HepG2 (cell line): ENCODE measurements at places on chromosomes 1 and 21. TPM values are rescaled to one million over a fixed set of nuclear protein-coding genes. Genes with fewer than 3 reads are reported as not detected.

GNAT2 gene
- total RNA-seq: 0.20 and 0.24 TPM in 2 replicates

DNA sequence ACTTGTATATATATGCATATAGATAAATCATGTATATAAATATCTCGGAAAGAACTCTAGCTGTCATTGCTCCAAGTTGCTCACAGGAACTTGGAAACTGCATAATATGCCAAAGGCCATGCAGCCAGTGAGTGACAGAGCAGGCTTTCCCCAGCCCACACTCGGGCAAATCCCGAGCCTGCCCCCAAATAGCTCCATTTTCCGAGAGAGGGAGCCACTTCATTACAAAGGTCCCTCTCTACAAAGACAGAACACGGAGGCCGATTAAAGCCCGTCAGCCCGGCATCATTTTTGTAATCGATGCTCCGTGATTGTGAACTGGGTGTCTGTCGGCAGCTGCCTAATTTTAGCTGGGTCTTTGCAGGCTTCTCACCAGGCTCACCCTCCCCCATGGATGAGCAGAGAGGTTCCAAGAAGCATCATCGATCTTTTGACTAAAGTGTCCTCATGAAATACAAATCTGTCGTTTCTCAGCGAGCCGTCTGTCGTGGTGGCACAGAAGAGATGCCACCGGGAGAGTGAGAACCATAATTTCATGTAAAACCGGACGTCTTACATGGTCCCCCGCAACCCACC lies 663.9 kb downstream of the PTPRU start:
- no peak for DNase-seq
- H3K4me3 ChIP-seq: no peak overlapping the region
- H3K27me3 ChIP-seq: no peaks in the 10 kb centered on the region; the same call in 1 of the 2 replicates
- no peaks in the 10 kb centered on the region for H3K4me1 ChIP-seq

TRIM45 gene
- 1.5 and 1.9 TPM in 2 replicates for total RNA-seq

DNA sequence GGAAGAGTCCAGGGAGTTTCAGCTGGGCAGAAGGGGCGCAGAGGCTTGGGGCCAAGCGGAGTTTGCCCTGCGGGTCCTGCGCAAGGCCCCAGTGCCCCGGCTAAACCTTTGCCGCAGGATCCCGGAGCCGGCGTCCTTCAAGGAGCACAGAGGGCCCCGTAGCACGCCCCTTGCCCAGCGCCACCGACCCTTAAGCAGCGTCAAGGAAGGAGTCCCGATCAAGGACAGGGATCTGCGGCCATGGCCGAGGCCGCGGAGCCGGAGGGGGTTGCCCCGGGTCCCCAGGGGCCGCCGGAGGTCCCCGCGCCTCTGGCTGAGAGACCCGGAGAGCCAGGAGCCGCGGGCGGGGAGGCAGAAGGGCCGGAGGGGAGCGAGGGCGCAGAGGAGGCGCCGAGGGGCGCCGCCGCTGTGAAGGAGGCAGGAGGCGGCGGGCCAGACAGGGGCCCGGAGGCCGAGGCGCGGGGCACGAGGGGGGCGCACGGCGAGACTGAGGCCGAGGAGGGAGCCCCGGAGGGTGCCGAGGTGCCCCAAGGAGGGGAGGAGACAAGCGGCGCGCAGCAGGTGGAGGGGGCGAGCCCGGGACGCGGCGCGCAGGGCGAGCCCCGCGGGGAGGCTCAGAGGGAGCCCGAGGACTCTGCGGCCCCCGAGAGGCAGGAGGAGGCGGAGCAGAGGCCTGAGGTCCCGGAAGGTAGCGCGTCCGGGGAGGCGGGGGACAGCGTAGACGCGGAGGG lies 520 bp downstream of the CLIC6 start:
- peaks cover 56% of the 10 kb centered on the region for H3K27me3 ChIP-seq
- no peaks in the 10 kb centered on the region for H3K36me3 ChIP-seq
- H3K4me3 ChIP-seq: peak overlapping the region; percentile 38
- no peak overlapping the region for H3K27ac ChIP-seq

DNA sequence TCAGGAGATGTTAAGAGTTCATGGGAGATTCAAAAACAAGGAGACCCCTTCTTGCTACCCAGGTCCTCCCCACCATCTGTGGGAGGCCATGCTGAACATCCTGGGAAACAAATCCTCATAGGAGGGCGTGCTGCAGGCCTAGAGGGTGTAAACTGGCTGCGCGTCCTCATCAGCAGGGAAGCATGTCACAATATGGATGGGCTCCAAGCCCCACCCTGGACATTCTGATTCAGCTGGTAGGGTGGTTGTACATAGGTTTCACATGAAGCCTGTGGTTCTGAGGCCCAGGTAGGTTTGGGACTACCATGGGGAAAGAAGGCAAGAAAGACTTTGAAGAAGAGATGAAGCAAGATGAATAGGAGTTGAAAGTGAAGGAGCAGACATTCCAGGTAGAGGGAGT lies 44.6 kb upstream of the IFNLR1 start:
- no peaks in the 10 kb centered on the region for H3K4me1 ChIP-seq
- no peak for DNase-seq
- H3K36me3 ChIP-seq: no peaks in the 10 kb centered on the region
- H3K27ac ChIP-seq: no peak overlapping the region

- H3K4me3 ChIP-seq: no peak overlapping the region
- H3K27me3 ChIP-seq: peaks cover 6% of the 10 kb centered on the region; the same call in 2 of the 3 replicates
- H3K4me1 ChIP-seq: peaks cover 28% of the 10 kb centered on the region
These were observed 255.7 kb upstream of the JUN start for GRCh38 chr1:59039551-59039950.

DNA sequence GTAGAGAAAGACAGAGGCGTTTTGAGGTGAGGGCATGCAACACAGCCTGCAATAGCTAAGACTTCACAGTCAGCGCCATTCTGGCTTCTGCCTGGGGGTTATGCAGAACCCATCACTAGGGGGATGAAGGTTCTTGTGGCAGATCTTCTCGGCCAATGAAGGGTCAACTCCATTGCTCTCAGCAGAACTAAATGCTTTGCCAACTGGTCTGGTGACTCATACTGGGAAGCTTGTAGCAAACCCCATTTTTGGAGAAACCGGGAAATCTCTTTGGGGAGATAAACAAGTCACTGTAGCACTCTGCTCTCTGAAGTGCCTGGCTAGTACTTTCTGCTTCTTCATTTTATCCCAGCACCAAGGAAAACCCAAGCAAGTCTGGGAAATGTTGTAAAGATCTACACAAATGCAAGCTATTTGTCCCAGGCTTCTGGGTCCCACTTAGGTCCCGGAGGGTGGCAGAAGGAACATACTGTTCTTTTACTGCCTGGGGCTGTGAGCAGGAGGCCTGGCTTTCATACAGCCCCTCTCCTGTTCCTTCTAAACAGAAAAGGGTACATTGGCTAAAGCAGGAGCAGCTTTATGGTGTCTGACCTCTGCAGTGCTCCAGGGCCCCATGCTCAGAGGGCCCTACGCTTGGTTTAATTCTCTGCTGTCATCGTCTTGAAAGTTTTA lies 28.8 kb downstream of the SHISA4 start:
- peaks cover 3% of the 10 kb centered on the region for H3K27me3 ChIP-seq
- DNase-seq: no peak
- H3K4me3 ChIP-seq: no peak overlapping the region
- H3K27ac ChIP-seq: no peak overlapping the region
- H3K36me3 ChIP-seq: no peaks in the 10 kb centered on the region
- H3K4me1 ChIP-seq: peaks cover 14% of the 10 kb centered on the region

- no peak overlapping the region for H3K27ac ChIP-seq
- H3K27me3 ChIP-seq: no peaks in the 10 kb centered on the region
- H3K4me3 ChIP-seq: no peak overlapping the region
- no peak for DNase-seq
These were observed 264.3 kb downstream of the GRIK1 start for GRCh38 chr21:29675451-29675850.

SYT11 gene
- total RNA-seq: 0.08 and 0.22 TPM in 2 replicates

DNA sequence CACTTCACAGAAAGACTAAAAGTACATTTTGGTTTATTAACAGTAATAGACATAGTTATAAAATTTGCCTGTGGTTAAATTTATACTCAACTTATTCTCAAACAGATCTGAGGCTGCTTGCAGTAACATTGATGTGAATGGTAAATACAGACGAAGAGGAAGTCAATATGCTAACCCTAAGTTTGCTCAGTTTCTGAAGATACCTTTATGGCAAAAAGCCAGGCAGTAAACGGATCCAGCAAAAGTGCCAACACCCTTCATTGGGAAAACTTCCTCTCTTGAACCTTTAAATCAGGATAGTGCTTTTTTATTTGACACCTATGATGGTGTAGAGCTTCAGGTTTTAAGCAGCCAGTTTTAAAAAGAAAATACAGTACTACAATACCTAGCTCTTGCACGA lies 16.6 kb upstream of the CCDC181 start:
- DNase-seq: no peak
- no peaks in the 10 kb centered on the region for H3K27me3 ChIP-seq
- H3K36me3 ChIP-seq: no peaks in the 10 kb centered on the region
- H3K27ac ChIP-seq: no peak overlapping the region
- no peaks in the 10 kb centered on the region for H3K4me1 ChIP-seq

SRGAP2 gene
- 24.0 and 25.2 TPM in 2 replicates for total RNA-seq

GRCh38 chr1:53155534-53155933 lies 13.1 kb upstream of the SLC1A7 start:
- peaks cover 72% of the 10 kb centered on the region for H3K4me1 ChIP-seq
- peak overlapping the region; percentile 41 for H3K27ac ChIP-seq
- no peak overlapping the region for H3K4me3 ChIP-seq
- H3K36me3 ChIP-seq: no peaks in the 10 kb centered on the region

- H3K27me3 ChIP-seq: no peaks in the 10 kb centered on the region; the same call in 2 of the 3 replicates
- no peak overlapping the region for H3K4me3 ChIP-seq
- H3K27ac ChIP-seq: no peak overlapping the region
- DNase-seq: no peak
- H3K36me3 ChIP-seq: peaks cover 1% of the 10 kb centered on the region
- peaks cover 31% of the 10 kb centered on the region for H3K4me1 ChIP-seq
These were observed 19.0 kb downstream of the RRP1 start for GRCh38 chr21:43808367-43808766.

BEST4 gene
- total RNA-seq: 1.4 TPM in 2 replicates

DNA sequence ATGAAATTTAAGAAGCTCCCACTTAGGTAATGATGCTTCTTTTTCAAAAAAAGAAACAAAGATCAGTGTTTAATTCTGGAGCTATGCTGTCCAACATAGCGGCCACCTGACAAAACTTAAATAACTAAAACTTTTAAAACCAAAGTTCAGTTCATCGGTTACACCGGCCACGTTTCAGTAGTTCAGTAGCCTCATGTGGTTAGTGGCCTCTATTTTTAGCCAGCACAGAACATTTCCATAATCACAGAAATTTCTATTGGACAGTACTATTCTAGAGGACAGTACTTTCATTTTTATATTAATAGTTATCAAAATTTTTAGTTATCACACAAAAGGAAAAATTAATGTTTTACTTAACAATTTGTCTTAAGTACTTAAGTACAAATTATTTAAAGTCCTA lies 141.0 kb downstream of the USP25 start:
- DNase-seq: no peak
- no peaks in the 10 kb centered on the region for H3K27me3 ChIP-seq
- H3K4me3 ChIP-seq: no peak overlapping the region
- H3K4me1 ChIP-seq: no peaks in the 10 kb centered on the region
- H3K27ac ChIP-seq: no peak overlapping the region
- peaks cover 19% of the 10 kb centered on the region; the same call in 2 of the 3 replicates for H3K36me3 ChIP-seq

- no peak overlapping the region for H3K27ac ChIP-seq
- H3K27me3 ChIP-seq: no peaks in the 10 kb centered on the region
- no peaks in the 10 kb centered on the region for H3K4me1 ChIP-seq
- H3K4me3 ChIP-seq: no peak overlapping the region
- no peaks in the 10 kb centered on the region for H3K36me3 ChIP-seq
These were observed 119.2 kb upstream of the KIAA1614 start for GRCh38 chr1:180793451-180793850.
